ENCODE measurements at places on chromosomes 7 and 10.

GRCh38 chr7:145860809-145861208, 255.8 kb upstream of the CNTNAP2 start:
- DNase-seq, result no peak

- DNase-seq, result no peak
Measured at GRCh38 chr7:4168041-4168440, 514.1 kb upstream of the FOXK1 start.

DNA sequence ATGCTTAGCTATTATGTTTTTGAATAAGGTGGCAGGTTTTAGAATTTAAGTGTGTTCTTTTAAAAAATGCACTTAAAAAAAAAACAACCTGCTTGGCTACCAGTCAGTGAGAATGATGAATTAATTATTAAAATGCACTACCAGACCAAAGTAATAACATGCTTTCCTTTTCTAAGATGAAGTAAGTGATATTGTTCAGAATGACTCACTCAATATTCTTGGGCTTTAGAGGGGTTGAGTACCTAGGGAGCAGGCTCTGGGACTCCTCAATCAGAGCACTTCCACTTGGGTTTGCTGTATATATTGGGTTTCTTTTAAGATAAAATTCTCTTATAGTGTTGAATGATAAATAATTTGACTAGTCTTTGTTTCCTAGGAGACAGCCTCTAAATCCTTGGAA, 8.6 kb downstream of the STAM start:
- DNase-seq, result no peak

DNA sequence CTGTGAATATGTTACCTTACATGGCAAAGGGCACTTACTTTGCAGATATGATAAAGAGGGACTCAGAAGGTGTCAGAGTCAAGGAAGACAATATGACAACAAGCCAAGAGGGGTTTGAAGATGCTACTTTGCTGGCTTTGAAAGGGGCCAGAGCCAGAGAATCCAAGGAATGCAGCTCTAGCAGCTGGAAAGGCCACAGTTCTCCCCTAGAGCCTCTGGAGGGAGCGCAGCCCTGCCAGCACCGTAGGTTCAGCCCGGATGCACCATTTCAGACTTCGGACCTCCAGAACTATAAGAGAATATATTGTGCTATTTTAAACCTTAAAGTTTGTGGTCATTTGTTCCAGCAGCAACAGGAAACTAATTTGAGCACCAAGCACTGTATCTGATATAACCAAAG, 32.9 kb upstream of the WDR11 start:
- no peak for DNase-seq

- DNase-seq, result no peak
Measured at GRCh38 chr10:27671821-27672220, 73.8 kb downstream of the MKX start.

DNA sequence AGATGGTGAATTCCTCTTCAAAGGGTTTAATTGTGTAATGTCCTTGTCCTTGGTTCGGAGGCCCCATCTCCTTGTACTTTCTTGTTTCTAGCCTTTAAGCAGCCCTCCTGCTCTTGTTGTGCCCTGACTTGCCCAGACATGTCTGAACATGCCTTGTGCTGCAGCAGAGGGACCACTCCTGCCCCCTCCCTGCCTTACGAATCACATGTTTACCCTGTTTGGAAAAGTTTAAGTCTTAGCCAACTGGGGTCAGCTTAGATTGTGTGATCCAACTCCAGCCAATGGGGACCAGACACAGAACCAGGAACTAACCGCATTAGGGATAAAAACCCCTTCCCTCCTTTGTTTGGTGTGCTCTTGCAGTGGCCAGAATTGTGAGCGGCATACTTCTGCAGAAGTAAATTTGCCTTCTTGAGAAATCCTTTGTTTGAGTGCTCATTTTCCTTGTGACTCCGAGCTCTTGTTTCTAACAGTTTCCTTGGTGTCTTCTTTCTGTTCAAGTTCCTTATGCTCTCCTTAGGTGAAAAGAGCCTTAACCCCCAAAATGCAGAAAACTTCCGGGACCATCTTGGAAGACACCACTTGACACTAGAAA, 29.4 kb downstream of the CLRN3 start:
- no peak for DNase-seq

DNA sequence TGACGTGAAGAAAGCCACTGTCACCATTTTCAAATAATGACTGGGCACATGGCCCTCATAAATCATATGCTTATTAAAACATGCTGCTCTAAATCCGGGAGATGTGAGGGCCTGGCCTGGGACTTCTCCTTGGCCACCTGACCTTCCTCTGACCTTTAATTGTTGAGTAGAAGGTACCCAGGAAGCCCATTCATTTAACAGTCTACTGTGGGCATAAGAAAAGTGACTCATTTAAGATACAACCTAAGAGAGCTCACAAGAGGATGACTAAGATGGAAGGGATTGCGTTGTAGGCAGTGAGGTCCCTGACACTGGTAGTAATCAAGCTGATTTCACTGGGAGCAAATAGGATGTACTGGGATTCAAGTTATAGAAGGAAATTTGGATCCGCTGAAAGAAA, 203.4 kb upstream of the GPR26 start:
- DNase-seq, result no peak

DNA sequence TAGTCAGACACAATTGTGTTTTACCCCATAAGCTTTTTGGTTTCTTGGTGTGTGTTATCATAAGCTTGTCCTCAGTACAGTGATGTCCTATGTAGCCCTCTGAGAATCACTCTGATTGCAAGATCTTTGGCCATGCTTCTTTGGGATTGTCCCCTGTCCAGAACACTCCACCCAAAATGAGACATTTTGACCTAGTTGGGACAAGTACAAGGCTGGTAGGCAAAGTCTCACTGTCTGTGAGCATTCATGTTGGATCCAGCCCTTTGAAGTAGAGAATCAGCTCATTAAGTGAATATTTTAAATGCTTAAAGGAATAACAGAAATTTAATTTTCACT, 28.9 kb upstream of the PCGF5 start:
- DNase-seq, result no peak

DNA sequence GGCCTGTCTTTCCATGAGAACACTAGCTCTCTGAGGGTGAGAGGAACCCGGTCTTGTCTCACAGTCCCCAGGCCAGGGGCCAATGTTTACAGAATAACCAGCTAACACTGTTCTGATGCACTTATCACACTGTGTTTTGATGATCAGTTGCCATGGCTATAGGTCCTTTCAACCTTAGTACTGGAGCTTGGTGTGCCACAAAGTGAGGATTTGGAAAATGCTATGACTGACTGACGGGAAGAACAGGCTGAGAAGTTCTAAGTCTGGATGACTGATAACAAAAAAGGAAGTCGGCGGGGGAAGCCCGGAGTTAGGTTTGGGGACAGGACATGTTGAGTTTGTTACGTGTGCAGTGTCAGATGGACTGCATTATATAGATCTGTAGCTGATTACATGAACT, 141.8 kb downstream of the CTTNBP2 start:
- DNase-seq, result no peak

DNA sequence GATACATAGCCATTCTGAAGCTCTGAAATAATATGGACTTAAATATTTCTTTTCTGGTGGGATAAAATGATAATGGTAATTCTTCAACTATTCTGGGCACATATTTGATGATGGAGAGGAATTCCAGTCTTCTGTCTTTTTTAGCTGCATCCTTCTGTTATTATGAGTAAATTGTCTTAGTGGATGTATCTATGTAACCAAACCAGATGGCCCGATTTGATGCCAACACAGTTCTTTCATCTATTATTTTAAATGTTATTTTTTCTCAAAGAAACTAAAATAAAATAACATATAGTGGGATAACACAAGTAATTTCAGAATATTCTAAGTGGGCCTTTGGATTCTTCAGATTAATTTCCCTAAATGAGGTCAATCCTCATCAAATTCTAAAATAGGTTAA, 110.2 kb downstream of the TFEC start:
- no peak for DNase-seq

DNA sequence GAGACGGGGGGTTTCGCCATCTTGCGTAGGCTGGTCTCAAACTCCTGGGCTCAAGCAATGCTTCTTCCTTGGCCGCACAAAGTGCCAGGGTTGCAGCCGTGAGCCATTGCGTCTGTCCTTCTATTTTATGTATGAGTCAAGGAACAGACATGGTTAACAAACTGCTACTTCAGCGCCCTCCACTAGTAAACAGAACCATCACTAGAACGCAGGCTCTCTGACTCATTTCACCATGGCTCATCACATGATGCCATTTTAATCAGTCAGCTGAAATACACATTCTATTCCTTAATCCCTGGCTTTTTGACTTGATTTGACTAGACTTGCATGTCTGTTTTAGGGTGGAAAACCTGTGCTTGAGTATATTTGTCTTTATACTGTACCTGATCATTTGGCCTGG, 41.3 kb downstream of the CELF2 start:
- DNase-seq, result no peak

DNA sequence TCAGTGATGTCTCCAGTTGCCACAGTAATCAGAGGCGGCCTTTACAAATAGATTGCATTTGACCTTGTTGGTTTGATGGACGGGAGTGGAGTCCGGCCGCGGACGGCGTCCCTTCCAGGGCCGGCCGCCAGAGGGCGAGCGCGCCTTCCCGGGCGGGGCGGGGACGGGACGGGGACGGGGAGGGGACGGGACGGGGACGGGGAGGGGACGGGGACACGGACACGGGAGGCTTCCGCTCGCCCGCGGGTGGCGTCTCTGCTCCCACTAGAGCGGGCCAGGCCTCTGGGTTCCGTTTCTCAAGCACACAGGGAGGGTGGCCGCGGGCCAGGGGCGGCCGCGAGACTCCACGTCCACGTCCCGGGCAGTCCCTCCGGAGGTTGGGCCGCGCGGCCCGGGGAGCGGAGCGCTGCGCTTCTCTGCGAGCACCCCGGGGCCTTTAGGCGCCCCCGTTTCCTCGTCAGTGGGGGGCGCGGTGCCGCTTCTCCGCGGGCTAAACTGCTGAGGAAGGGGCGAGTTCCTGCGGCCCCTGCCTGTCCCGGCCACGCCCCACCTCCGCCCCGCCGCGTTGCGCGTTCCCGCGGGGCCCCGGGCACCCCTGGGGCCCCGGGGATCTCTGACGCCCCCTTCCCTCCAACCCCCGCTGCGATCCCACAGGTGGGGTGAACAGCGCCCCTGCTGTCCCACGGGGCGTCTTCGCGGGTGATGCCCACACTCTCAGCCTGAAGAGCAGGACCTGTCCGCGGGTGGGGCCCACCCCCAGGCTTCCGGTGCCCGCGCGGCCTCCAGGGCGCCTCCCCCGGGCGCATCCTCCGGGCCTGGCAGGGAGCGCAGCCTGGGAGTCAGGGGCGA, 84.2 kb upstream of the MKI67 start:
- DNase-seq, result no peak

DNA sequence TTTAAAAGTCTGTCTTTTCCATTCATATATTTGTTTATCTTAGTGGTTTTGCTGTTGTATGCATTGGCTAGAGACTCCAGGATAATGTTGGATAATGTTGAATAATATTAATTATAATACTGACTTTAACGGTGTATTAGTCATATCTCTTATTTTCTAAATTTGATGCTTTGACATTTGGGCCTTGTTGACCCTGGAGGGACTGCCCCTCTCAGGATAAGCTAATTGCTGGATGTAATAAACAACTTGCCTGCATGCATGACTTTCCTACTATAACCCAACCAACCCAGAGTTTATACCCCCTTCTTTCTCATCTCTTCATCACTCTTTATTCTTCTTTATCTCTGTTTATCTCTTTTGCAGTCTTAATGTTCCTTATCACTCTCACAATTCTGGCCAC, 90.9 kb upstream of the ABI1 start:
- no peak for DNase-seq

- DNase-seq, result no peak
Measured at GRCh38 chr7:118264836-118265235, 40.3 kb downstream of the ANKRD7 start.

DNA sequence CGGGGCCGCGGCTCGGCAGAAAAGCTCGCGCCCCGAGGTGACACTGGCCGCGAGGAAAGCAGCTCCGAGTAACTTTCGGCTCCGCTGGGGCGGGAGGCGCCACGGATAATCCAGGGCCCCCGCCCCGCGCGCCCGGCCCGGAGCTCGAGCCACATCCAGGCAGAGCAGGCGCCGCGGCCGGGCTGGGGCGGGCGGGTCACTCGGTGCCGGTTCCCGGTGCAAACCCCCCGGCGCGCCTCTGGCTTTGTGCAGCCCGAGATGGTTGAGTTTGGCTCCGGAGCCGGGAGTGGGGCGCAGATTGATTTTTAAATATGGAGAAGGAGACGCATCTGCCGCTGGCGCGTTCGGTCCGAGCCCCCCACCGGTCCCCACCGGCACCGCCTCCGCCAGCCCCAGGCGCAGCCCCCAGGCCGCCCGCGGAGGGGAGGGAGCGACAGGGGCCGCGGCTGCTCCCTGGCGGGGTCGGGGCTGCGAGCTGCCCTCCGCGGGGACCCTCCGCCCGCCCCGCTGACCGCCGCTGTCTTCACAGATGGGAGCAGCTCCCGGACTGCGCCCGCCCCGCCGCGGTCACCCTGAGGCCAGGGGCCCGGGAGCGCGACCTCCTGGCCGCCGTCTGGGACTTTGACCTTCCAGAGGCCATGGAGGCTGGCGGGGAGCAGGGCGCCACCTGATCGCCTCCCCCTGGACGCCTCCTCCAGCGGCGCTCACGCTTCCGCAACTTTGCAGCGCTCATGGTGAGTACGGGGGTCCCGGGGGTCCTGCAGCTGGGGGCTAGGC, 643 bp downstream of the ADGRA1 start:
- no peak for DNase-seq

- peak; percentile 8 for DNase-seq
Measured at GRCh38 chr10:129704786-129705525, 237.9 kb downstream of the MGMT start.

GRCh38 chr7:155593461-155594162, 47.3 kb upstream of the CNPY1 start:
- no peak for DNase-seq

- peak; percentile 63 for DNase-seq
Measured at GRCh38 chr7:46754140-46754720, 827.7 kb downstream of the TNS3 start.

DNA sequence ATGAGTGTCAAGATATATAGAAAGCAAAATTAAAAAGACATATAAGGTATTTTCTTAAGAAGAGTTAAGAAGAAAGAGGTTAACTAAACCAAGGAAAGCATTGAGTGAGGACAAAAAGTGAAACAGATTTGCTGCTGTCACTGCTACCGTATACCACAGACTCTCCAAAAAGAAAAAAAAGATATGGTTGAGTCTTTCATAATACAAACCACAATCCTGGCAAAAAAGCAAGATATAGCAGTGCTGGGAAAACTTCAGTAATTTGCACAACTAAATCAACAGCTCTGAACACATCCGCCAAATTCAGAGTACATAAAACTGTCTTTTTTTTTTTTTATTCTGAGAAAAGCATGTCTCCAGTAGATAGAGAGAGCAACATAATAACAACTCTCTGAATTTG, 114.7 kb downstream of the ETV1 start:
- peak; percentile 70 for DNase-seq
